ENCODE measurements at places on chromosomes 12 and 14.

DNA sequence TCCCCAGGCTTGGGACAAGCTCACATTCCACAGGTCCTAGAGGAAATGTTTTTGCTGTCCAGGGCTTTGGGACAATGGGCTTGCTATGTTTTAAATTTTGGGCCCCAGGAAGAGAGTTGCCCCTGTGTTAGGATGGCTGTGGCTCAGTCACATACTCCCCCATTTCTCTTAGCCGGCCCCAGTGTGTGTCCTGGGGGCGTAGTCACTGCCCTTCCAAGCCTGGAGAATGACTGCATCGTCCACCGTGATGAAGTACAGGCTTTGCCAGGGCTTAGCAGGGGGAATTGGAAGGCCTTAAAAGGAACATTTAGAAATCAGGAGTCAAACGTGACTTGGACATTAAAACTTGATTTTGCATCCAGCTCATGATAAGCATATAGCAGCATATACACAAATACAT lies 293.6 kb downstream of the CACNA1C start:
- no peak for DNase-seq

DNA sequence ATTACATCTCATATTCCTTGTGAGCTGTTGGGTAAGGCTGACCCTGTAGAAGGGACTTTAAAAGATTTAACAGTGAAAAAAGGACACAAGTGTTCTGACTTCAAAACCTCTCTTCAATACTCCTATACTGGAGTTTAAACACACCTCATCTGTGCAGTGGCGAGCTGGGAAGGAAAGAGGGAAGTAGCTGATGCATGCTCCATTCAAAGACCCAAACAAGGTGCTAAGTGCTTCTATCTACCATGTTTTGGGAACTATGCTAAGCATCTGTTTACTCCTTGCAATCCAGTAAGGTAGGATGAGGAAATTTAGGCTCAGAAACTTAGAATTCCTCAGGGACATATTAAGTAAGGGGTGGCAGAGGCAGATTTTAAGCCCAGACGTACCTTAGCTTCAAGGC lies 16.4 kb upstream of the DNM1L start:
- DNase-seq: no peak

GRCh38 chr12:65673732-65674131 lies 150.6 kb upstream of the HMGA2 start:
- DNase-seq: no peak

- DNase-seq: no peak
Observed at GRCh38 chr12:78530100-78530765, 334.3 kb upstream of the SYT1 start.

- no peak for DNase-seq
Observed at GRCh38 chr12:52183544-52183910, 8.3 kb downstream of the KRT80 start.

DNA sequence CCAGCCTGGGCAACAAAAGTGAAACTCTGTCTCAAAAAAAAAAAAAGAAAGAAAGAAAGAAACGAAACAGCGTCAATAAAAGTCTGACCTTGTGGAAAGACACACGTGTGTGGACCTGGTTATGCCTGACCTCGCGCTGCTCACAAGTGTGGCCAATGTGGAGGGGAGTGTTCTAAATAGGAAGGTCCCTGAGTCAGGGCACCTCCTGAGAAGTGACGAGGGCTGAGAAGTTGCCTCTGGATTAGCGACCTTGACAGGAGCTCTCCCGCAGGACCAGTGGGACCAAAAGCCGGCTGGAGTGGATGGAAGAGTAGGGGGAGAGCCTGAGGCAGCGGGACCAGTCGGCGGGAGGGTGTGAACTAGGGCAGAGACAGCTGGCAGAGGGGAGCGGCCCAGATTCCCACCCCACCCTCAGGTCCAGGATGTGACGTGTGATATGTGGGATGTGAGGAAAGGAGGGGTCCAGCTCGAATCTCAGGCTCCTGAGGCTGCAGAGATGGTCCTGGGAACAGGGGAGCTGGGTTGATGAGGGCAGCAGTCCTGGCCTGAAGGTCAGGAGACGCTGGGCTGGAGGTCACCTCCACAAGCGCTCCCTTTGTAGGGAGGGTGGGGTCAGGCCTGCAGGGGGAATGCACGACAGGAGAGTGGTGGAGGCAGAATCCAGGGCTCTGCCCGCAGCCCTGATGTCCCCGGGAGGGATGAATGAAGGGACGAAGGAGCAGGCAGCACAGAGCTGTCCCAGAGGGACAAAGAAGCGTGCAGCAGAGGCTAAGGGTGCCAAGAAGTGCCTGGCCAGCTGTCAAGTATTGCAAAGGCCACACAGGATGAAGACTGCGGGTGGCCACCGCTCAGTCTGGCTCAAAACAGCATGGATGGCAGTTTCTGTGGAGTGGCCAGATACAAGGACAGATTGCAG lies 24.8 kb upstream of the GPR68 start:
- no peak for DNase-seq

- no peak for DNase-seq
Observed at GRCh38 chr12:85283560-85283959, 3.5 kb downstream of the ALX1 start.

GRCh38 chr14:90345239-90345557 lies 13.5 kb upstream of the NRDE2 start:
- DNase-seq: no peak

DNA sequence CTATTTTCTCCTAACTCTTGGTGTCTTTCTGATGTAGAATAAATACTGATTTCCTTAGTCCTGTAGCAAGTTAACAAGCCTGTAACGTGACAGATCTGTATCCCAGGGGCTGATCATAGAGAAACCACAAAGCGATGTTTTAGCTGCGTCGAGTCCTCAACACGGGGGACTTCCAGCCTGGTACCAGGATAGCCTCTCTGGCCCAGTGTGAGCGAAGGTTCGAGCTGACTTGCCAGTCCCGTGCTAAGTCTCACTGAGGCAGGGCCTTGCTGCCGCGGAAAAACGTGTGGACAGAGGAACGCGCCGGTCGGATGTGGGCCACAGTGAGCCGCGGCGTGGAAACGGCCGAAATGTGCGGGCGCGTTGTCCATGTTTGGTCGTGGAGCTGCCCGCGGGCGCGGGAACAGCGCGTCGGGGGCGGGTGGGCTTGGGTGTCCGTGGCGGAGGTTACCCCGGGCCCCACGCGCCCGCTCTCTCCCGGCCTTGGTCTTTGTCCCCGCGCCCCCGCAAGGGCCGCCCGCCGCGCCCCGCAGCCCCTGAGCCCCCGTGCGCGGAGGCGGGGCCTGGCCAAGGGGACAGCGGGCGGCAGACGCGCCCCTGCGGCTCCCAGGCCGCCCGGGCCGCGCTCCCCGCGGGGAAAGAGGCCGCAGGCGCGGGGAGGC lies 531 bp upstream of the EML1 start:
- no peak for DNase-seq

DNA sequence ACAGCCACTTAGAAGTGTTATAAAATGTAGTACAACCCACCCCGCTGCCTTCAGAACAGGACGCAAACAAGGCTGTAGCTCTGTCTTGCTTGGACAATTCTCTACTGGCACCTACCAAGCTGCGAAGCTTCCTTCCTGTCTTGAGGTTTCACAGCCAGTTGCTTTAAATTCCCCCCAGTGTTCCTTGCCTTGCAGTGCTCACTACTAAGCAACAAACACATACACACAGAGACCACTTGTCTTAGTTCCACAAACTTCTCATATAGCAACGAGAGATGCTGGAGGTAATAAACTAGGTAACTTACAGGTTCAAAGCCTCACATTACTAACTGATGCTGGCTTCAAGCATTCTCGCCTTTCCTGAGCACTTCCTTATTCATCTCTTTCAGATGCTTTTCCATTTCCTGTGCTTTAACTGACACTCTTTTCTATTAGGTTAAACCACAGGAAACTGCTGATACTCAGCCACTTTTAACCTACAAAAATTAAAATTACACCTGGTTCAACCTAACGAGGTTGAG lies 91.5 kb upstream of the PTGDR start:
- DNase-seq: no peak

DNA sequence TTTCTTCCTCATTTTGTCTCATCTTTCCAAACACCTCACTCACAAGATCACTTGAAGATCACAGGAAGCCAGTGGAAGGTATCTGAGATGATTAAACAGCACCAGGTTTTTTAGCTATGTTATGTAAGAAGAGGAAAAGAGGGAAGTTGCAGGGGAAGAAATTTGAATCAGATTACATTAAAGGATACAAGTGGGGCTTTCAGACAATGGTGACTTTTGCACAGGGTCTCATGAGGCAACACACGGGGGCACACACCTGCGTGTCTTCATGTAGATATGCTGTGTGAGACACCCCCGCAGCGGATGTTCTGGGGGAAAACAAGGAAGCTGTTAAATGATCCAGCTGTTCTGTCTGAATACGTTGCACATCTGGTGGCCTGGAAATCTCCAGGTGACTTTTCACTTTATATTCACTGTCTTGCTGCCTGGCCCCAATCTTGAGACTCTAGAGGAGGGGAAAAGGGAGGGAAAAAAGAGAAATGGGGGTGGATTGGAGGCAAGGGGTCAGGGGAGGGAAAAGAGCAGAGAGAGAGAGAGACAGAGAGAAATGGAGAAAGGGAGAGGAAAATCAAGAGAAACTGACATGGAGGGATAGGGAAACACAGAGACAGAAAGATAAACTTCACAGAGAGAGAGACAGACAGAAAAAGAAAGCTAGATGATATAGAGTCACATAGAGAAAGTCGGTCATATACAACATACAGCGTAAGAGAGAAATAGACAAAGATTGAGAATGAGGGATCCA lies 36.3 kb upstream of the PPP1CC start:
- DNase-seq: no peak

DNA sequence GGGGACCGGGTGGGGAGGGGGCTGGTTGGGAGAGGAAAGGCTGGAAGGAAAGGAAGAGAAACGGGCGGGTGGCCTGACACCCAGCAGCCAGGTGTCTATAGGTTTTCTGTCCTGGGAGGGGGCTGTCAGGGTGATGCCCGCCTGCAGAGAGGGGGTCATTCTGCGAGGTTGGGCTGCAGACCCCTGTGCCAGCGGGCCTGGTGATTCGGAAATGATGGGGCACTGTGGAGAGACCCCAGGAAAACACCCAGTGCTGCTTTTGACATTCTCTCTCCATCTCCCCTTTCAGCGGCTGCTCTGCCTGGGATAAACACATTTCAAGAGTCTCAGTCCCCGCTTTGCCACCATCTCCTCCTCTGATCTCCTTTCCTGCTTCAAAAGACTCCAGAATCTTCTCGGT lies 168.5 kb upstream of the RTL1 start:
- DNase-seq: no peak

GRCh38 chr12:5258926-5259325 lies 173.0 kb upstream of the NTF3 start:
- no peak for DNase-seq

DNA sequence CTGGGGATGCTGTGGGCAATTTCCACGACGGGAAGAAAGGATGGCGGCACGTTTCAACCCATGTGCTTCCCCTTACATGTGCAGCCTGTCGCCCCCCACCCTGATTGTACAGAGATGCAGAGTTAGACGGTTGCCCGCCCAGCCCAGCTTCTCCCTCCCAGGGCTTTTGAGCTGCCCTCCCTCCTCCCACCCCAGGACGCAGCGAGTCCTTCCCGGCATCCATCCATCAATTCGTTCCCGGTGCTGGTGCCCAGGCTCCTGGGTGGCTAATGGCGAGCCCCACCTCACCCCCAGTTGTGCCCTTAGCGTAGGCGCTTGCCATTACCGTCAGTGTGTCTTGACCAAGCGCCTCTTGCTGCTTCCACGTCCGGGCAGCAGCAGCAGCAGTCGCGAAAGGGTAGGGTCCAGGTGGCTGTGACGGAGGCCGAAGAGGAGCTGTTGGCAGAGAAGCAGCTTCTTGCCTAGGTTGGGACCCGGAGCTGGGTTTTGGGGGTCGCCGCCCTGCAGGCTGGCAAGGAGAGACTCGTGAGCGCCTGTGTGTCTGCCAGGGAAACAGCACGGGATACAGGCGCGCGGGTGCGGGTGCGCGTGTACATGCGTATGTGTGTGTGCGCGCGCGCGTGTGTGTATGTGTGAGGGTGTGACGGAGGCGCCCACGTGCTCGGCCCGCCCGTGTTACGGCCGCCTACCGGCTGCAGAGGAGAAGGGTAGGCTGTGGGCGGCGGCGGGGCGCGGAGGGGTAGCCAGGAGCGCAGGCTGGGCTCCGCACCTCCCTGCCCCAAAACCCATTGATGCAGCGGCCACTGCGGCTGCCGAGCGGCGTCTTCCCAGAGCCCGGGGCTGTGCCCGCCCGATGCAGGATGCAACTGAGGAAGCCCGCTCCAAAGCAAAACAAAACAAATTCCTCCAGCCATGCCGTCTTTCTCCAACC lies at the start of gene SLC6A15:
SLC6A15 (minus strand) TSS at position 602 of the 931 bp plus-strand sequence. CDS start 20,679 bp downstream, outside the sequence.
- DNase-seq: no peak

DNA sequence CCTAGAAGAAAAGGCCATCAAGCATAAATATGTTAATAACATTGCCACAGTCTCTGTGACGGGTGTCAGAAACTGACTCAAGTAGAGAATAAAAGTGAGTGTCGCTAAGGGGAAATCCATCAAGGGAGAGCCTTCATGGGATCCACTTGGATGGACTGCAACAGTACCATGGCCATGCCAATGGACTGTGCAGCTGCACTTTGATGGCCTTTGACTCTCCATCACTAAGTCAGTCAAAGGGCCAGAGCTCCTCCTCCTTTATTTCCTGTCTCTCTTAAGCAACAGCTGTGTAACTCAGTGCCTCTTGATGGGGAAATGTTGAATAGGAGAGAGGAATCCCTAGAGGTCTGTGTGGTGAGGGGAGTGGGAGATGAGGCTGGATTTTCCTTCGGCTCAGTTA lies 335.2 kb downstream of the BMP4 start:
- DNase-seq: no peak

GRCh38 chr12:95022477-95022876 lies 19.0 kb upstream of the NDUFA12 start:
- no peak for DNase-seq

GRCh38 chr12:122395319-122395718 lies 27.1 kb downstream of the CLIP1 start:
- no peak for DNase-seq

- no peak for DNase-seq
Observed at GRCh38 chr14:103569408-103569807, 6.6 kb downstream of the COA8 start.

All from right renal cortex interstitium (tissue), 3 donors.